Hematopoietic multipotent progenitor cell treated with erythropoietin and hydrocortisone succinate and interleukin-3 and kit ligand, for 8 days (in vitro differentiated cells): ENCODE measurements at places on chromosomes 3 and 15.

DNA sequence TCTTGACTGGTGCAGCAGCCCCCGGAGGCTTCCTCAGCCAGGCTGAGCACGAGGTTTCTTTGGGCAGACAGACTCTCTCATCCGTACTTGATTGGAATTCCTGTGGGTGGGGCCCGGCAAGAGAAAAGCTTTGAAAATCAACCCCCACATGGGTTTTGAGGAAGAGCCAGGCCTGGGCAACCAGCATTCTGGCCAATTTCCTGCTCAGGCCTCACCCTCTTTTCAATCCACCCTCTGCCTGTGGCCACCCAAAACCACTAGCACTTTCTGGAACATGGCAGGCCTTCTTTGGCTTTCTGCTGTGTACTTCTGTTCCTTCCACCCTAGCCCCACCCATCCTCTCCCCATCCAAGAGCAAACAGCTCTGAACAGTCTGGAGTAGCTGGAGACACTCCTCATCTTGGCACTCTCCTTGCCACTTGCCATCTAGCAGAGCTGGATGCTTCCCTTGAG lies 5.9 kb downstream of the MYO5C start:
- DNase-seq = no peak

DNA sequence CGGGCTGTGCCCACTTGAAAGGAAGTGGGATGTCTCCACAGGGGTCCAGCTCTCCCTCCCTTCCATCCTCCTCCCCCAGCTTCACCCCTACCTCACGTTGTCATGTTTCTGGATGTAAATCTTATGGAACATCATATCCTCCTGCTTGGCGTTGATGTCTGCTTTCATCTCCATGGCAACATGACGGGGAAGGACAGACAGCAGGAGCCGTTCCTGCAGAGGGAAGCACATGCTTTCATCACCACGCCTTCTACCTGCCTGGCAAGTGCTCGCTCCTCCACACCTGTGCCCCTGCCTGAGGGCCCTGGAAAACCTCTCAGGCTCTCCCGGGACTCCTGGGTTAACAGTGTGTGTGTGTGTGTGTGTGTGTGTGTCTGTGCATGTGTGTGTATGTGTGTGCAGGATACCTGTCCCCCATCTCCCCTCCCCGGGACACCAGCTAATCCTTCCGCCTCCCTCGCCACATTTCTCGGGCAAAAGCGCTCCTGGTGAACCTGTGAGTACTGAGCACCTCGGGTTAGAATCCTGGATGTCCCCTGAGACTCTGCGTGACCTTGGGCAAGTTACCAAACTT lies 101.1 kb downstream of the ADCY5 start:
- no peak for DNase-seq

DNA sequence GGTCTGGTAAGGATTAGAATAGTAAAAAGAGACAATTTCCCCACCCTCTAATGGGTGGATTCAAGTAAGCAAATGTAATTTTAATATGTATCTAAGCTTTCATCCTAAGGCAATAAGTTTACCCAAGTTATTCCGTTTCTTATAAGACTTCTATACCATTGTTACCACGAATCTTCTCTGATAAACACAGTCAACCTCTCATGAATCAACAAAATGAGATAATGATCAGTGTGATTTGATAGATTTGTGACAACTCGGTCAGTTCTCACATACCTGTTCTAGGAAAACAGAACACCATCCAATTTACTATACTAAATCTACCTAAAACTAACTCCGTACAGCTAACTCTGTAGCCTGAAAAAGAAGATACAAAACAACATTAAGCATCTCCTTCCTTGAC lies 342.1 kb downstream of the TBL1XR1 start:
- DNase-seq = no peak

GRCh38 chr3:46953234-46954010 lies 23.1 kb downstream of the CCDC12 start:
- no peak for DNase-seq

DNA sequence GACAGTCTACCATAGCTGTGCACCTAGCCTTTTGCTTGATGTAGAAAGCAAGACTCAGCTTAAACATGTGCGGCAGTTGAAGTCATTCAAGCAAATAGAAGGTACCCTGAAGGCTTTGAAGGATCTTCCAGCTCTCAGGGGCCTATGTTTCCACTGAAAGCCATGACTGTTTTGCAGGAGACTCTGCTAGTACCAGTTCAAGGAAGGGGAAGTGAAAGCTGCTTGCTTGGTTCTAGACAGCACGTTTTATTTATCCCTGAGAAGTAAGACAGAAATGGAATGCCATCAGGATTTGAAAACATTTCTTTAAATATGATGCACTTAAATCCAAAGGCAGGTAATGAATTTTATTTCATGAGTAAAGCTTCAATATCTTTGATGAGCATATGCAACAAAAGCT lies 311.4 kb downstream of the PDCD6IP start:
- no peak for DNase-seq

DNA sequence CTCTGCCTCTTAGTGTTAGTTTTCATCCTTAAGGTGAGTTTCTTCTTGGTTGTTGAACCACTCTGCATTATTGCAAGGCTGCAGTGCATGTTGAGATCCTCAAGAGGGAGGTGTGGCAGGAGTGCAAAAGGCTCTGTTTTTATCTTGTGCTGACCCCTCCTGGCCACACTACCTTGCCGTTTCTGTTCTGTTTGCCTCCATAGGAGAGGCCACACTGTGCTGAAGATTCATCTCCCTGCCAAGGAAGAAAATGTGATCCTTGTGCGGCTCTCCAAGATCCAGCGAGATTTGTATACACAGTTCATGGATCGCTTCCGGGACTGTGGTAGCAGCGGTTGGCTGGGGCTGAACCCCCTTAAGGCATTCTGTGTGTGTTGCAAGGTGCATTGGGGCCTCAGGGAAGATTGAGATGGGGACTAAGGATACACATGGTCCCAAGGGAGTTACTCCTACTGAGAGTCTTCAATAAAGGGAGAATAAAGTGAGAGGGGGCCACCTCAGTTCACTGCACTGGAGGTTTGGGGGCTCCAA lies 33.0 kb upstream of the TEX264 start:
- peak; percentile 84 for DNase-seq

GRCh38 chr3:137687181-137687879 lies 76.8 kb upstream of the SOX14 start:
- no peak for DNase-seq

GRCh38 chr15:58046467-58046866 lies 19.0 kb downstream of the ALDH1A2 start:
- no peak for DNase-seq

DNA sequence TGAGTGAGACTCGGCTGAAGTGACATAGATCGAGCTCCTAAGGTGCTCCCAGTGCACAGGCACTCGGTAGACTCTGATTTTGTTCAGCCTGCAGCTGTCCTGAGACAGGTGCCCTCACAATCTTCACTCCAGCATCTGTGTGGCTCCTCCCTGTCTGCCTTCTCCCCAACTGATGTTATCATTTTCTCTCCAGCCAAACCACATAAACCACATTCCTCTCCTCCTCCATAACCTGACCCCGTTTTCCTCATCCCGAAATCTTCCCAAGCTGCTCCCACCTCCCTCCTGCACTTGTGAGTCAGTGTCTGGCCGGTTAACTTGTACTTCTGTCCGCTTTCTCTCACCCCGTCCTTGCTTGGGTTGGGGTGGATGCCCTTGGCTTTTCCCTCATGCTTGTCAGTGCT lies 93.3 kb upstream of the HACD2 start:
- no peak for DNase-seq

DNA sequence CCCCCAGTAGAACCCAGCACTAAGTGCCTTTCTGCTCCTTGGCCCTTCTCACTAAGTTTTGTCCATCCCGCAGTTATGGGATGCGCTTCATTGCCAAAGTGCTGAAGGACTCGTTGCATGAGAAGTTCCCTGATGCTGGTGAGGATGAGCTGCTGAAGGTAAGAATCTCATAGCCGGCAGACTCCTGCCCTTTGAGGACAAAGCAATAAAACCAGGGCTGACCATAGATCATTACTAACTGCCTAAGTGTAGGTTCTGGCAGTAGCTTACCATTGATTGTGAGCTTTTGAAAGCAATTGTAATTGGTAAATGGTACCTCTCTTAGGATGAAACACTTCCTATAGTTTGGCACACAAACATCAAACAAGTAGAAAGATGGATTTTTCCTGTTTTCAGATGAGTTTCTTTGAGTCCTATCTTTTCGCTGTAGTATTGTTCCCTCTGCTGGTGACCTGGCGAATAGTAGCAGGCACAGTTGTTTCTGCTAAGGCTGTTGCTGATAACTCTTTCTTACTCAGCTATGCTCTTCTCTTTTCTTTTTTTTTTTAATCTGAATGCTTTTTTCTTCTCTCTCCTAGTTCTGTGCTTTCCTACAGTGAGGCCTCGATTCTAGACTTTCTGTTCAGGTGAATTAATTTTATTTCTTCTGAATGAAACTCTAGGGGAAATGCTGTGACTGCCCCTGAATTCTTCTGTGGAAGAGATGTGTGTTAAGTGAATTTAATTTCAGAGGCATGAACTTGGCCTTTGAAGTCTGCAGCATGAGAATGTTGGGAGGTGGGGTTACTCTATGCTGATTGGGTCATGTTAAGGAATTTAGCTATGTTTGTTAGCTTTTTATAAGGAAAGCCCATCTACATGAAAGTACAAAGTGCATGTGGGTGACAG lies 47.4 kb upstream of the CRTC3 start:
- DNase-seq = peak; percentile 73

DNA sequence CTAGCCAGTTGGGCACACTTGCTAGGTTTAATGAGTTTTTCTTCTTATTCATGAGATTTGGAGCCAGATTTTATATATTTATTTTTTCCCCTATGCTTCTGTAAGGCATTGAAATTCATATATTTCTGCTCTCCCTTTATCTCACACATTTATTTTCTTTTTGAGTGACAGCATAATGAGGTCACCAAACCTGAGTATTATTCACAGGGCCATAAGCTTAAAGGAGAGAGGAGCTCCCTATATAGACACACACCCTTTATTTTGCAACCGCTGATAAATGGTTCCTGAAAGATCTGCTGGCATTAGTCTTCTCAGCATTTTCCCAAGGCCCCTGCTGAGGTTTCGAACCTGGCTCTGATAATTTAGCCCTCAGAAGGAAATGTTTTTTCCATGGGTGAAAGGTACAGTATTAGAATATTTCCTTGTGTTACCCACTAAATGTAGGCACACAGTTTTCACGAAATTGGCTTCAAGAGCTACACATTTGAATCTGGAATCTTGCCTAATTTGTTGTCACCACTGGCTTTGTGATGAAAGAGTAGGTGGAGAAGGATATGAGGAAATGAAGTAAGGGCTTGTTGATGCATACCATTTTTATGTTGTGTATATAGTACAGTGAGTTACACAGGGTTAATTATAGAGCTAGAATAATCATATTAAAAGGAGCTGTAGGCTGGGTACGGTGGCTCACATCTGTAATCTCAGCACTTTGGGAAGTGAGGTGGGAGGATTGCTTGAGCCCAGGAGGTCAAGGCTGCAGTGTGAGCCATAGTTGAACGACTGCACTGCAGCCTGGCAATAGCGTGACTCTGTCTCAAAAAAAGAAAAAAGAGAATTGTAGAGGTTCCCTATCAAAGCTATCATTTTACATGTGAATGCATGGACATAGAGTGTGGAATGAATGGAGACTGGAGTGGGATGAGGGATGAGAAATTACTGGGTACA lies 6.5 kb downstream of the KLHL18 start:
- no peak for DNase-seq

GRCh38 chr15:80404761-80405553 lies 775 bp downstream of the ARNT2 start:
- no peak for DNase-seq

- no peak for DNase-seq
Observed at GRCh38 chr3:87873136-87873535, 185.7 kb downstream of the CGGBP1 start.

GRCh38 chr15:64264502-64264901 lies 91.5 kb downstream of the CSNK1G1 start:
- DNase-seq = no peak

DNA sequence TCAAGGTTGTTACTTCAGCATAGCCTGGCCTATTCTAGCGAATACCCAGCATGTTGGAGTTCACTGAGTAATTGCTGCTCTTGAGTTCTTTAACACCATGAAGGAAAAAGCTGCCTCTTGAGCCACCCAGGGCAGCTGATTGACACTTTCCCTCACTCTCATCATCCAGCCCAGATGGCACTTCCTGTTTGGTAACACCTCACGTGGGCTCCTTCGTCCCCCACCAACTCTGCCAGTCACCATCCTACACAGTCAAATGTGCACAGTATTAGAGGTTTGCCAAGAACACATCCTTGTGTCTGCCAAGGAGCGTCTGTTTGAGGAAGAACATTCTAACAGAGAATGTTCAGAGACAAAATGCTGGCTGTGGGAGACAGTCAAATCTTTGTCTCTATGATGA lies 266.3 kb downstream of the RPLP1 start:
- DNase-seq = peak; percentile 32

DNA sequence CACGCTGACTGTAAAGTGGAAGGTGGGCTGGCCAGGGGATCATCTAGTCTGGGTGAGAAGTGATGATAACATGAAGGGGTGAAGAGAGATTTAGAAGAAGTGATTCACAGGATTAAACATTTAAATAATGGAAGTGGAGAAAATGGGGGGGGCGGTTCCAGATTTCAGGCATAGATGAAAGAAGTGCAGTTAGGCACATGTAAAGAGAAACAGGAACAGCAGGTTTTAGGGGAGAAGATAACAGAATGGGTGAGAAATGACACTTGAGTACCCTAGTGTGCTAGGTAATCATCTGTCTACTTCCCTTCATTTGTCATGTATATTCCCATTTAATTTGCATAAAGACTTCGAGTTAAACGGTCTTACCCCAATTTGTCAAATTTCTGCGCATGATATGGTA lies 15.3 kb downstream of the B3GNT5 start:
- DNase-seq = no peak

DNA sequence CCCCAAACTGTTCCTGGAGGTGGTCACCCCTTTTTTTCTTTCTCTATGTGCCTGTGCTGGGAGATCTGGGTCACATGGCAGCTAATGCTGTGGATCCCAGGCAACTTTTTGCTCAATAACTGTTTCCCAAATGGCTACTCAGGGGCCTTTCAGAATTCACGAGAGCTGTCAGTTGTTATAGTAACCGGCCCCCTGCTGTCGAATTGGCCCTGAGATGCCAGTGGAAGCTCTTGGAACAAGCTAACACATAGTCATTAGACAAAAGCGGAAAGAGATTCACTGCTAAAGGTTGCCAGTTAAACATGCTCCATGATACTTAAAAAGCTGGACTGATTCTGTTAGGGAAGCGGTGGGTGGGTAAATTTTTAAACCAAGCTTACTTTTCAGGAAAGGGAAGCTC lies 144.1 kb downstream of the FEZF2 start:
- DNase-seq = no peak

DNA sequence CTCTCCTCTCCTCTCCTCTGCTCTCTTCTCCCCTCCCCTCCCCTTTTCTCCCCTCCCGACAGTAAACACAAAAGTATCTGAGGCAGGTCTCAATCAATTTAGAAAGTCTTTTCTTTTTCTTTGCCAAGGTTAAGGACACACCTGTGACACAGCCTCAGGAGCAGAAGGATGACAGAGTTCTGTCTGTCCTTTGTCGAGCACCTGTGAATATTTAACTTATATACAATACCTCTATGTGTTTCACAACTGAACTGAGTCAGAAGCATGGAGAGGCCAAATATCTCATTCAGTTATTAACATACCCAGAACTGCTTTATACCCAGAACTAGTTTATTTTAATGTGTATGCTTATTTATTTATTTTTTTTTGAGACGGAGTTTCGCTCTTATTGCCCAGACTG lies 81.1 kb upstream of the ROBO1 start:
- DNase-seq = no peak
